Smooth muscle cell of the umbilical artery (primary cell): ENCODE measurements at places on chromosomes 1 and 21. TPM values are rescaled to one million over a fixed set of nuclear protein-coding genes. Genes with fewer than 3 reads are reported as not detected.

PLEKHA6 gene
- total RNA-seq, result 0.05 and 0.30 TPM in 2 replicates

SYT2 gene
- not detected in 2 replicates for total RNA-seq

CFHR2 gene
- not detected in 2 replicates for total RNA-seq

A3GALT2 gene
- not detected in 2 replicates for total RNA-seq

OR10R2 gene
- total RNA-seq, result not detected in 2 replicates

RNF220 gene
- 60.0 and 72.5 TPM in 2 replicates for total RNA-seq

LHX8 gene
- total RNA-seq, result not detected in 2 replicates

BATF3 gene
- 0.42 and 0.59 TPM in 2 replicates for total RNA-seq

KISS1 gene
- not detected in 2 replicates for total RNA-seq

USH2A gene
- not detected in 2 replicates for total RNA-seq

NCMAP gene
- not detected in 2 replicates for total RNA-seq

AMY1C gene
- not detected in 2 replicates for total RNA-seq

KCNJ10 gene
- total RNA-seq, result not detected in 2 replicates

AGL gene
- total RNA-seq, result 13.7 and 22.5 TPM in 2 replicates

CELA3B gene
- not detected in 2 replicates for total RNA-seq

INTS3 gene
- 34.1 and 55.4 TPM in 2 replicates for total RNA-seq

TAF12 gene
- 33.6 and 55.8 TPM in 2 replicates for total RNA-seq

IGSF9 gene
- total RNA-seq, result not detected in 2 replicates
